Stimulated activated CD8-positive, alpha-beta memory T cell treated with anti-CD3 and anti-CD28 coated beads, Interleukin-7, amount 100 ng/mL, for 1 hour (primary cell): ENCODE measurements at places on chromosomes 11 and 22.

- DNase-seq = no peak
Observed at GRCh38 chr22:42813501-42813900, 43.6 kb downstream of the ARFGAP3 start.

DNA sequence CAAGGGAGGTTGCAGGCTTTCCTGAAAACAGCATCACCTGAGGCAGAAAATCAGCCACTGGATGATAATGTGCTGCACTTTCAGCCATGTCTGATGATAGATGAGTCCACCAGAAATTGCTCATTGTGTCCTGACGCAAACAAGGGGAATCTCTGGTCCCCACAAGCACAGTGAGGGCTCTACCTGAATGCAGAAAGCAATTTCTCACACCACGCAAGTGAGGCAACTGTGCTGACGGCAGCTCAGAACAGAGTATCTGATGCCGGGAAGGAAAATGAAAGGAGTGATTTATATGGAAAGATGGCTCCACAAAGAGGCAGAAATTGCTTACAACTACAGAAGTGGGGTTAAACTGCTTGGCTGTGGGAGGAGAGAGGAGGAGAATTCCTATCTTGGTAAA lies 867.1 kb downstream of the OPCML start:
- DNase-seq = no peak

- DNase-seq = no peak
Observed at GRCh38 chr11:61910187-61911127, 6.9 kb downstream of the RAB3IL1 start.

GRCh38 chr11:66857234-66857926 lies 516 bp downstream of the LRFN4 start:
- no peak for DNase-seq

- DNase-seq = no peak
Observed at GRCh38 chr22:20955548-20955947, 11.5 kb upstream of the AIFM3 start.

GRCh38 chr22:38753948-38754750 lies 1.6 kb downstream of the SUN2 start:
- no peak for DNase-seq

DNA sequence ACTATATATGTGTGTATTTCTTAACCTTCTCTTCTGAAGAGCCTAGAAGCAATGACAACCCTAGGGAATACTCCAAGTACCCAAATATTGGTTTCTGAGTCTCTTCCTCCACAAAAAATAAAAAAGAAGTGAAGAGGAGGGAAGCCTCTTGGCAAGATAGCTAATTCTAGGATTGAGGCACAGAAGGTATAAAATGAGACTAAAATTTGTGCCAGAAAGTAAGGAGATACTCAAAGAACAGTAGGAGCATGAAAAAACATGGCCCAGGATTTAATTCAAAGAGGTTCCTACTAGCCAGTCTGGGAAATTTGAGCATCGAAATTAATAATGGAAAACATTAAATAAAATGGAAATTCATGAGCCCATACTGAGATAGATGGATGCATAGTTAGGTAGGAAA lies 112.1 kb downstream of the PAX6 start:
- no peak for DNase-seq

GRCh38 chr11:11580012-11580411 lies 41.8 kb downstream of the GALNT18 start:
- no peak for DNase-seq

- no peak for DNase-seq
Observed at GRCh38 chr22:48451891-48452290, 1375.8 kb downstream of the BRD1 start.

DNA sequence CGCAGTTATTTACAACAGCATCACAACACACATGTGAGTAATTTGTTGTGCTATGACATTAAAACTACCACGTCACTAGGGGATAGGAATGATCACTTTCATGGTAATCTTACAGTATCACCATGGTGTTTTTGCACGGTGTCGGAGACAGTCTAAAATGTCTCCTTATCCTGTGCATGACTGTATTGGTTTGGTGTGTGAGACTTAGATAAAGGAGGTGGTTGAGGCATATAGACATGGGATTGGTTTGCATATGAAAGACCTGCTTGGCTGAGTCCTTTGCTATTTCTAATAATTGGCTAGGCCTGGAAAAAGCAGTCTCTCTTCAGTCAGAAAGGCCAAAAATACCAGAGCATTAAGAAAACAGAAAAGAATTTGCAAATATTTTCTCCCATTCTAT lies 30.2 kb downstream of the MSANTD4 start:
- no peak for DNase-seq

DNA sequence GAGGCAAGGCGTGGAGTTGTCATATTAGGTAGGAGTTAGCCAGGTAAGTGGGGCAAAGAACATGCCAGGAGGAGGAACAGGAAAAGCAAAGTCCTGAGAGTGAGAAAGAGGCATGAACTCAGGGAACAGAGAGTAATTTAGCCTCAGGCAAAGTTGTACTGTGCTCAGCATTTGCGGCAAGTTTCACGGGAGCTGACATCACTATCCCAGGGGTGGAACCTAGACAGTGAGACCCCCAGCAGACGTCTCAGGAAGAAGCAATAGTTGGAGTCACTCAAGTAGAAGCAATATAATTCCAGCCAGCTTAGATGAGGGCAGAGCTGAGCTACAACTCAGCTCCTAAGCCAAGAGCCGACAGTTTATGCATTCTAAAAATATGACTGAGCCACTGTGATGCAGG lies 426.0 kb upstream of the ISX start:
- no peak for DNase-seq

DNA sequence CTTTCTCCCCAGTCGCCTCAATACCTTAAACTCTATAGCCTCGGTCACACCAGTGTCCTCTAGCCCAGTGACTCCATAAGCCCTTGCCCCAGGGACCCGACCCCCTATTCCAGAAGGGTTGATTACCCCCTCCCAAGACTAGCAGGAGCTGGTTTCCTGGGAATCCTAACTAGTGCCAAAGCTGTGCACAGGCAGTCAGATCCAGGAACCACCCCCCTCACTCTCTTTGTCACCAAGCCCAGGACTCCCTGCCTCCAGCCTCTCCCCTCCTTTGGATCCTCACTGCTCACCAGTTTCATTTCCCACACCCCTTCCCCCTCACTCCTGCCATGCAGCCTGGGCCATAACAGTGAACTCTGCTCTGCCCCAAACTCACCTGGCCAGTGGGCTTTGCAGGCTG lies 9.8 kb downstream of the LTBP3 start:
- DNase-seq = no peak

DNA sequence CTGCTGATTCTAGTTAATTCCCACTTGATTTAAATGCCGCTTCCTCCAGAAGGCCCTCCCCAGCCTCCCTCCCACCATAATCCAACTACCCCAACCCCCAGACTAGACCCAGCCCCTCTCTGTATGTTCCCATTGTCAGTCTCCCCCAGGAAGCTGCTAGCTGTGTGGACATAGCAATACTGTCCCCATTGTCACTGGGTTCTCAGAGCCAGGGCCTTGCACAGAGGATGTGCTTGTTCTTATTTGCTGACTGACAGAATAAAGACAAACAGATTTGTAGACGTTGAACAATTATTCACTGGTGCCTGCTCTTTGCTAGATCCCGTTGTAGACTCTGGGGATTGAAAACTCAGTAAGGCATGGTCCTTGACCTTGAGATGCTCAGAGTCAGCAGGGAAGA lies 45.7 kb upstream of the NAV2 start:
- DNase-seq = no peak

- no peak for DNase-seq
Observed at GRCh38 chr11:35752115-35752514, 89.5 kb downstream of the TRIM44 start.

DNA sequence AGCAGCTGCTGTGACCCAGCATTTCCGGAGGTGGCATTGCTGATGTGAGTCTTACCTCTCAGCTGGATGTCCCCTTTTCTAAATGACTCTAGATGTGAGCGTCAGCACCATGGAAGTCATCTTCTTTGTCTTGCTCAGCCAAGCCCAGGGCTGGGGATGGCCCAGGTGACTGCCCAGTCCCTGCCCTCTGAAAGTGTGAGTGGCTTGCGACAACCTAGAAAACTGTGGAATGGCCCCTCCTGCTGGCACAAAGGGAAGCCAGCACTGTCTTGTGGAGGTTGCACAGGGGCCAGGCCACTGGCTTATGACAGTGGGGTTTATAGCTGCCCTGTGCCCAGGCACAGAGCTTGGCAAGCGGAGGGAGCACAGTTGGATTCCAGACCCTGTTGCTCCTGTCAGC lies 6.2 kb downstream of the TUB start:
- no peak for DNase-seq

DNA sequence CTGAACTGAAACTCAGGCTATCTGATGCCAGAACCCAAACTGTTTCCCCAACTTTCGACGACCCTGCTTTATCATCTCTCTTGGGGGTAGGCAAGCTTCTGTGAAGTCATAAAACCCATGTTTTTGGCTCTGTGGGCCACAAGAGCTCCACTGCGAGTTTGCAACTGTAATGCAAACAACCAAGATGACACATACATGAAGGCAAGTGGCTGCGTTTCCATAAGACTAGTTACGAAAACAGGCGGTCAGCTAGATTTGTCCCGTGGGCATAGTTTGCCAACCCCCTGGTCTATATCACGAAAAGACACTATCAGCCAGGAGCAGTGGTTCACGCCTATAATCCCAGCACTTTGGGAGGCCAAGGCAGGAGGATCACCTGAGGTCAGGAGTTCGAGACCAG lies 37.5 kb downstream of the TPST2 start:
- DNase-seq = no peak

GRCh38 chr11:20258376-20258895 lies 98.2 kb upstream of the DBX1 start:
- DNase-seq = no peak

- no peak for DNase-seq
Observed at GRCh38 chr11:2365571-2366210, 11.4 kb upstream of the CD81 start.

DNA sequence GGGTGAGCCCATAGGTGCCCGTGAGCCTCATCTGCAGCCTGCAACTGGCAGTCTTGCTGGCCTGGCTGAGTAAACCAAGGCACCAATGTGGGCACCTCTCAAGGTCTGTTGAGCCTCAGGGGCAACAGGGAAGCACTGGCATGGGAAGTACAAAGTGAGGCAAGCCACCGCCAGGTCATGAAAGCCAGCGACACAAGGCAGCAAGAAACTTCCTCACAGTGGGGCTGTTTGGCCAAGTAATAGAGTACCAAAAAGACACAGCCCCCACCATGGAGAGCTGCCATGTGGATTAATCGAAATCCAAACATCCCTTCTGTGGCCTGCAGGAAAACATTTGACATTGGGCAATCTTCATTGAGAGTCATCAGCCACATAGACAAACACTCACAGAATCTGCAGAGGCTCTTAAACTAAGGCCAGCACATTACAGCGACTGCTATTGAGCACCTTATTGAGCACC lies 43.6 kb upstream of the FIBIN start:
- no peak for DNase-seq

GRCh38 chr22:30694171-30694639 lies 469 bp upstream of the OSBP2 start:
- no peak for DNase-seq

GRCh38 chr11:9750551-9750950 lies 86.7 kb downstream of the SWAP70 start:
- DNase-seq = no peak

DNA sequence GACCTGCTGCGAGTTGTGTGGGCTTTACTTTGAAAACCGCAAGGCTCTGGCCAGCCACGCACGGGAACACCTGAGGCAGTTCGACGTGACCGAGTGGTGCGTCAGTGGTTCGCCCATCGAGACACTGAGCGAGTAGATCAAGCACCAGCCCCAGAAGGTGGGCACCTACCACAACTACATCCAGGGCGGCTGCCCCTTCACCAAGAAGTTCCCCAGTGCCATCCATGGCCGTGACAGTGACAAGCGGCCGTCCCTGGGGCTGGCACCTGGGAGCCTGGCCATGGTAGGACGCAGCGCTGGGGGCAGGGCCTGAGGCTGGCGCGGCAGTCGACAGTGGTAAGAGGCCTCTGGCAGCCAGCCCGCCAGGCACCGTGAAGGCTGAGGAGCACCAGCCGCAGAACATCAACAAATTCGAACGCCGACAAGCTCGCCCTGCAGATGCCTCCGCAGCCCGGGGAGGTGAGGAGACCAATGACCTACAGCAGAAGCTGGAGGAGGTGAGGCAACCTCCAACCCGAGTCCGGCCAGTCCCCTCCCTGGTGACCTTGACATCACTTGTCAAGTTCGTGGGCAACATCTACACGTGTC lies 545.2 kb upstream of the CCDC179 start:
- no peak for DNase-seq

DNA sequence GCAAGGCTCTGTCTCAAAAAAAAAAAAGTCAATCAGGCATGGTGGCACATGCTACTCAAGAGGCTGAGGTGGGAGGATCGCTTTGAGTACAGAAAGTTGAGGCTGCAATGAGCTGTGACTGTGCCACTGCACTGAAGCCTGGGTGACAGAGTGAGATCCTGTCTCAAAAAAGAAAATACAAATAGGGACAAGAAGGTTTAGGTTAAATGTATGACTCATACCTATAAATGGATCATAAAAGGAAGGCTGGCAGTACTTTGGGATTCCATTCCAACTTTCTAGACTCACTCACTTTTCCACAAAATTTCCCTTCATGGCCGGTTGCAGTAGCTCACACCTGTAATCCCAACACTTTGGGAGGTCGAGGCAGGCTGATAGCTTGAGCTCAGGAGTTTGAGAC lies 25.6 kb upstream of the OSBP start:
- DNase-seq = no peak
